ENCODE measurements at places on chromosomes 16 and 17. TPM values are rescaled to one million over a fixed set of nuclear protein-coding genes. Genes with fewer than 3 reads are reported as not detected.

Gene CCL8
- total RNA-seq = not detected

DNA sequence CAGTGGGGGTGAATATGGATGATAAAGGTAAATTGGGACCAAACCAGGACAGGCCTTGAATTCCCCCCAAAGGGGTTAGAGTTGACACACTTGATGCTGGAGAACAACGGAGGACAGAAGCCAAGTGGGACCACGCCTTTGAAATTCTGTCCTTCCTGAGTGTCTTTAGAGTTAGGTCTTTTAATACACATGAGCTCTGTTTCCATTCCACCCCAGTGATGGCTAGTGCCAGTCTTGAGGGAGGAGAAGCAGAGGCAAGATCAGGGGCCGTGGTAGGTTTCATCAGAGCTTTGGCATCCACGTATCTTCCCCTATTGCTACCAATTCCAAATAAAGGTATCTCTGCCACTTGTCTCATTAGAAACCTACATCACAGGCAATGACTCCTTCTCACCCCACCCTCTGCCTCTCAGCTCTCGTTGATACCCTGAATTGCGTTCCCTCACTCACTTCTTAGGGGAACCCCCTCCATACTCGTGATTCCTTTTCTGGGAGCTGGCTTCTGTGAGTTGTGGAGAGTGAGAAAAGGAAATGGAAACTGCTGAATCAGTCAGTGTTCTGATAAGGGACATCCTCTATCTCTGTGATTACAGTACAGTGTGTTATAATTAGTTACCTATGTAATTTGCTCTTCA, 2.4 kb upstream of the CCL3L1 start:
- no peak for DNase-seq
- H3K4me1 ChIP-seq = no peaks in the 10 kb centered on the region
- H3K36me3 ChIP-seq = no peaks in the 10 kb centered on the region
- no peak overlapping the region for H3K4me3 ChIP-seq
- H3K27me3 ChIP-seq = no peaks in the 10 kb centered on the region

DNA sequence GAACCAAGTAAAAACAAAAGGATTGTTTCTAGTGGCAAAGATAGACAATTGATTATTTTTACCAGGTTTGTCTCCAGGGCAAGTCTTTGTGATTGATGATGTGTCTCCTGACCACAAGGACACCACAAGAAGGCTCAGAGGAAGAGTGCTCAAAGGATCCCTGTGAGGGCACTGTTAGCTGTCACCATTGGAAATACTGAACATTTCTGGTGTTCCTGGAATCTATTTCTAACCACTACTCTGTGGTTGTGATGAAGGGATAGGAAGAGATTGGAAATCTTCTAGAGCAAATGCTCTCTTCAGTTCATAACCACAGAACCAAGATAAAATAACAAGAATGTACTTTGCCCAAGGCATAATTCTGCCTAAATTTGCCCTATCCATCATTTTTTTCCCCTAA, 15.3 kb downstream of the RNF43 start:
- H3K27me3 ChIP-seq = no peaks in the 10 kb centered on the region
- DNase-seq = no peak
- H3K36me3 ChIP-seq = no peaks in the 10 kb centered on the region
- H3K4me1 ChIP-seq = no peaks in the 10 kb centered on the region
- no peak overlapping the region for H3K27ac ChIP-seq

- no peak overlapping the region for H3K4me3 ChIP-seq
- no peak for DNase-seq
- no peaks in the 10 kb centered on the region for H3K36me3 ChIP-seq
- no peaks in the 10 kb centered on the region for H3K27me3 ChIP-seq
- H3K4me1 ChIP-seq = no peaks in the 10 kb centered on the region
These were observed 11.1 kb downstream of the CMTM2 start for GRCh38 chr16:66590322-66590721.

Gene NPIPB13
- total RNA-seq = 5.7 TPM

DNA sequence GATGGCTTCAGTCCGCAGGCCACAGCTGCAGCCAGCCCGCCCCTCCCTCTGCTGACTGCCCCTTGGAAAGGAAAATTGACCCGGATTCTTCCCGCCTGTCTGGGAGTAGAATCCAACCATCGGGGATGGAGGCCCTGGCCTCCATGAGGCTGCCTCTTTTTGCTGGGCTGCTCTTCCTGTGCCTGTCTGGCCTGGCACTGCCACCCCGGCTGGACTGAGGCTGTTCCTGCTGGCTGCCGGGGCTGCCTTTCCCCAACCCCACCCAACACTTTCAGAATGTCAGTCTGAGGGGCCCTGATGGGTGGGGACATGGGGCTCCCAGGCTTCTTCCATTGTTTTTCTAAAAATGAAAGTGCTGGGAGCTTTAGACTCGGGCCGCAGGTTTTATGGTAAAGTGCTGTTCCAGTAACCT, 7.3 kb downstream of the BAHCC1 start:
- no peak for DNase-seq
- peak overlapping the region; percentile 76 for H3K4me3 ChIP-seq
- H3K4me1 ChIP-seq = peaks cover 65% of the 10 kb centered on the region
- H3K36me3 ChIP-seq = no peaks in the 10 kb centered on the region
- peak overlapping the region; percentile 99 for H3K27ac ChIP-seq
- no peaks in the 10 kb centered on the region for H3K27me3 ChIP-seq

GRCh38 chr17:17849147-17849820, 12.5 kb upstream of the SREBF1 start:
- peak overlapping the region; percentile 80 for H3K27ac ChIP-seq
- no peaks in the 10 kb centered on the region for H3K27me3 ChIP-seq
- no peak overlapping the region for H3K4me3 ChIP-seq

- no peak for DNase-seq
- no peaks in the 10 kb centered on the region for H3K27me3 ChIP-seq
- H3K4me1 ChIP-seq = peaks cover 21% of the 10 kb centered on the region
- H3K4me3 ChIP-seq = peak overlapping the region; percentile 95
- peak overlapping the region; percentile 86 for H3K27ac ChIP-seq
These were observed 1.2 kb upstream of the GPT2 start for GRCh38 chr16:46882940-46883307.

- H3K4me3 ChIP-seq = no peak overlapping the region
- H3K36me3 ChIP-seq = no peaks in the 10 kb centered on the region
- no peaks in the 10 kb centered on the region for H3K4me1 ChIP-seq
- no peaks in the 10 kb centered on the region for H3K27me3 ChIP-seq
- no peak overlapping the region for H3K27ac ChIP-seq
- no peak for DNase-seq
These were observed 92.1 kb downstream of the ZNF423 start for GRCh38 chr16:49763826-49764225.

Gene NPIPB9
- not detected for total RNA-seq

- no peak overlapping the region for H3K27ac ChIP-seq
- no peaks in the 10 kb centered on the region for H3K36me3 ChIP-seq
- no peaks in the 10 kb centered on the region for H3K4me1 ChIP-seq
- no peaks in the 10 kb centered on the region for H3K27me3 ChIP-seq
- no peak overlapping the region for H3K4me3 ChIP-seq
These were observed 368.4 kb upstream of the CDH11 start for GRCh38 chr16:65490286-65490685.

DNA sequence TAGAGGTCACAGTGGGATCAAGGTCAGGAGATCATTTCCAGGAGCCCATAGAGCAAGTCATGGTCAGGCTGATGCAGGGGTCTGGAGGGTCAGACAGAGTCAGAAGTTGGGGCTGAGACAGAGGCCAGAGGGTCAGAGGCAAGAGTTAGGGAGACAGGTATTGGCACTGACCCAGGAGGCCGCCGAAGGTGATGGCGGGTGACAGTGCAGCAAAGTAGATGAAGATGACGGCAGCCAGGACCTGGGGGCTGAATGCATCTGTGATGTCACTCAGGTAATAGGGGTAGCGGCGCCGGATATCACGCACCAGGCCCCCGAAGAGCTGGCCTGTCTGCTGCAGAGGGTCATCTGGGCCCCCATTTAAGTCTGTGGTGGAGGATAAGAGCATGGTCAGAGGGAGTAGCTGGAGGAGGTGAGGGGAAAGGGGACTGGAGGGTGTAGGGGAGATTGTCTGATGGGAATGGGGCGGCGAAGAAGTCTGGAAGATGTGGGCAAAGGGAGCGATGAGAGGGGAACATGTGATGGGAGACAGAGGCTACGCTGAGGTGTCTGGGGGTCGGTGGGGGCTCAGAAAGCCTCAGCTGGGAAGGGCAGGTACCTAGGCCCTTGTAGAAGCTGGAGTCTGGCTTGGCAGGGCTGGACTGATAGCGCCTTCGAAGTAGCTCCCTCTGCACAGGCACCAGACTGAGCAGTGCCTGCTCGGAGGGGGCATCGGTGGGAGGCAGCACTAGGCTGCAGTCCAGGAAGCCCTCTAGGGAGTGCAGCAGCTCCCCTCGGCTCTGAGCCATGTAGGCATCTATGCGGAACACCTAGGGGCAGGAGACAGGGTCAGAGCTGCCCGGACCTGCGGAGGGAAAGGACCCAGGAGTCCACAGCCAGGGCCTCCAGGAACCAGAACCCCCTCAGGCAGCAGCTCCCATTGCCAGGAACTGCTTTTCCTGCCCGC, 9.8 kb downstream of the SLC4A1 start:
- H3K36me3 ChIP-seq = no peaks in the 10 kb centered on the region
- H3K4me1 ChIP-seq = no peaks in the 10 kb centered on the region
- H3K27ac ChIP-seq = no peak overlapping the region

GRCh38 chr16:50457423-50457822, 88.6 kb upstream of the BRD7 start:
- H3K27me3 ChIP-seq = peaks cover 6% of the 10 kb centered on the region
- no peaks in the 10 kb centered on the region for H3K4me1 ChIP-seq
- H3K27ac ChIP-seq = no peak overlapping the region
- no peaks in the 10 kb centered on the region for H3K36me3 ChIP-seq
- DNase-seq = no peak
- no peak overlapping the region for H3K4me3 ChIP-seq

Gene ZFPM1
- total RNA-seq = 2.3 TPM

DNA sequence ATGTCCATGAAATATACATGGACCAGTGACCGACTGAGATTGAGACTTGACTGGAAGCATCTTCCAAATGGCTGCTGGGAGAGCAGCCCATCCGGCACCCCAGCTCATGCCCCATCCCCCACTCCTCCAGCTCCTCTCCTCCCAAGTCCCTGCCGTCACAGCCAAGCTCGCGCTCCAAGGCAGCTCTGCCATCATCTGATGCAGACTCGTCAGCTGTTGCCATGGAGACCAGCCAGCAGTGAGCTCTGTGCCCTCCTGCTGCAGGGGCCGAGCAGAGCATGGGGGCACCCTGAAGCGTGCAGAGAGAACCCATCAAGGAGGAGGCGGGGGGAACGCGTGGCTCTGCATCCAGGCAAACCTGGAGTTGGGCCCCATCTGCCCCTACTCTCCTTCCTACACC, 74.5 kb upstream of the TNRC6C start:
- no peak overlapping the region for H3K4me3 ChIP-seq
- H3K36me3 ChIP-seq = no peaks in the 10 kb centered on the region
- peaks cover 16% of the 10 kb centered on the region for H3K4me1 ChIP-seq
- no peaks in the 10 kb centered on the region for H3K27me3 ChIP-seq

Gene OR1F1
- total RNA-seq = not detected

- no peaks in the 10 kb centered on the region for H3K27me3 ChIP-seq
- H3K4me1 ChIP-seq = peaks cover 21% of the 10 kb centered on the region
- H3K4me3 ChIP-seq = peak overlapping the region; percentile 66
These were observed 11.6 kb downstream of the GLIS2 start for GRCh38 chr16:4327386-4328045.

DNA sequence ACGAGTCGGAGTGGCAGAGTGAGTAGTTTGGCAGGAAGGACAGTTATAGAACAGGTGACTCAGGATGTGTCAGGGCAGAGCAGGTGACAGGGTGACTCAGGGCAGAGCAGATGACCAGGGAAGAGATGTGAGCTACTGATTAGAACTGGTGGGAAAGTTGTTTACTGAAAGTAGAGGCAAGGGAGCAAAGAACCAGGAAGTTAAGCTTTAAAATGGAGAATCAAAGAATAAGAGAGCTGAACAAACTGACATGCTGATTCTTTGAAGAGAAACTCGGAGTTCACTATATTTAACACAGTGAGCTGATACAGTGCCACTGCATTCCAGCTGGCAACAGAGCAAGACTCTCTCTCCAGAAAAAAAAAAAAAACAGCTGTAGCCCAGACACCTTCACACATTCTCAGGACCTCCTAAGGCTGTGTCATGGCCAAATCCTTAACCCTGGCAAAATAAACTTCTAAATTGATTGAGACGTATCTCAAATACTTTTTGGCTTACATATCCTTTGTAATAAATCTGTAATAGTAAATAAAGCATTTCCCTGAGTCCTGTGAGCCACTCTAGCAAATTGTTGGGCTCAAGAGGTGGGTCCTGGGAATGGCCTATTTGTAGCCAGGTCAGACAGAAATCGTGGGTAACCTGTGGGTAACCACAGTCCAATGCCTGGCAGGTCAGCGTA, 12.3 kb upstream of the UBE2I start:
- DNase-seq = no peak
- peaks cover 15% of the 10 kb centered on the region for H3K4me1 ChIP-seq
- H3K4me3 ChIP-seq = peak overlapping the region; percentile 4
- no peaks in the 10 kb centered on the region for H3K36me3 ChIP-seq
- H3K27ac ChIP-seq = peak overlapping the region; percentile 90
- no peaks in the 10 kb centered on the region for H3K27me3 ChIP-seq

- peaks cover 8% of the 10 kb centered on the region for H3K4me1 ChIP-seq
- H3K27me3 ChIP-seq = no peaks in the 10 kb centered on the region
- no peak overlapping the region for H3K4me3 ChIP-seq
- H3K27ac ChIP-seq = no peak overlapping the region
These were observed 6.5 kb downstream of the ABHD15 start for GRCh38 chr17:29560316-29560715.

GRCh38 chr16:81319221-81319912, 4.6 kb downstream of the GAN start:
- H3K4me3 ChIP-seq = no peak overlapping the region
- H3K36me3 ChIP-seq = no peaks in the 10 kb centered on the region
- H3K27ac ChIP-seq = no peak overlapping the region
- H3K4me1 ChIP-seq = peaks cover 26% of the 10 kb centered on the region
- no peak for DNase-seq
- no peaks in the 10 kb centered on the region for H3K27me3 ChIP-seq

GRCh38 chr17:76495663-76496400, 5.4 kb downstream of the RHBDF2 start:
- no peaks in the 10 kb centered on the region for H3K36me3 ChIP-seq
- H3K4me1 ChIP-seq = peaks cover 63% of the 10 kb centered on the region
- H3K27ac ChIP-seq = peak overlapping the region; percentile 23
- H3K4me3 ChIP-seq = no peak overlapping the region
- no peak for DNase-seq

Gene CLEC18B
- total RNA-seq = 0.41 TPM

DNA sequence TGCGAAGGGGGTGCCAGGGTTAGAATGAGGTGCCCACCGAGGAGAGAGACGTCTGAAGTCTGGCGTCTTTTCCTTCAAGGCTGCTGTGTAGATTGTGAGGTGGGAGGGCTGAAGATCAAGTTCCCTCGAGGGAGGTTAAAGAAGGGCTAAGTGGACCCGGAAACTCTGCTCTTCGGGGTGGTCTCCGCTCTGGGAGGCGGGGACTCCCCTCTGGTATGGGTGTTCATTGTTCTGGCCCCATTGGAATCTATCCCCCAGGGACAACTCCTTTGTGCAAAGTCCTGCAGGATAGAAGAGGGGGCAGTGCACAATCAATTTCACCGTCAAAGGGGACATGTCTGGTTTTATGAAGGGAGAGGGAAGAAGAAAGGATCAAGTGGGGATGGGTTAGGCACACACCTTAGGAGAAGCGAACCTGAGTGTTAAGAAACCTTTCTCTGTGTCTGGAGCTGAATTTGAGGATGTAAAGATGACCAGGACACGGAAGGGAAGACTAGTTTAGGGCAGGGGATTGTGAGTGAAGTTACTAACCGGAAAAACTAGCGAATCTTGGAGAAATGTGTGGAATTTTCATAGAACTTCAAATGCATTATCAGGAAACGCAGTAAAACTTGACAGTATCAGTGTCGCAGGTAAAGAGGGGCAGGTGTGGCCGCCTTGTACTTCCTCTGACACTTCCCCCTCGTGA, 809 bp upstream of the RAB34 start:
- H3K27me3 ChIP-seq = peaks cover 16% of the 10 kb centered on the region
- peak overlapping the region; percentile 98 for H3K4me3 ChIP-seq
- peaks cover 26% of the 10 kb centered on the region for H3K4me1 ChIP-seq
- peaks cover 39% of the 10 kb centered on the region for H3K36me3 ChIP-seq

Gene RAMP2
- total RNA-seq = 39.8 TPM

Measured in psoas muscle (tissue), 8 donors.